ENCODE measurements at places on chromosomes 7 and 10.

GRCh38 chr7:51070151-51070550 is 246.5 kb downstream of the COBL start:
- DNase-seq, result no peak

DNA sequence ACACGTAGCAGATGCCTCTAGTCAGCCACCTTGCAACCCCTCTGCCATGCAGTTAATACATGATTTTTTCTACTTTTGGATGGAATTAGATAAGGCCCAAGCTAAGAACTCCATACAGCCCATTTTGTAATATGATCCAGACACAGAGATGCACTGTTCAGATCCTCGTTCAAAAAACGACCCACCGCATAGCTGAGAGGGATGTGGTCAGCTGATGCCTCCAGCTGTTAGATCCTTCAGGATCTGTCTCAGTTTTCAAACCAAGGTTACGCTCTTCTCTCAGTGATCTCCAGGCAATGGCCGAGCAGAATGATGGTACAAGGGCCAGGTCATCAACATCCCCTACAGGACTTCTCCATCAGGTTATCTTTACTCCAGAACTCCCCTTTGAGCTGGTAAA is 881.7 kb upstream of the C7orf33 start:
- DNase-seq, result no peak

GRCh38 chr7:155342313-155342712 is 44.6 kb downstream of the INSIG1 start:
- DNase-seq, result no peak

DNA sequence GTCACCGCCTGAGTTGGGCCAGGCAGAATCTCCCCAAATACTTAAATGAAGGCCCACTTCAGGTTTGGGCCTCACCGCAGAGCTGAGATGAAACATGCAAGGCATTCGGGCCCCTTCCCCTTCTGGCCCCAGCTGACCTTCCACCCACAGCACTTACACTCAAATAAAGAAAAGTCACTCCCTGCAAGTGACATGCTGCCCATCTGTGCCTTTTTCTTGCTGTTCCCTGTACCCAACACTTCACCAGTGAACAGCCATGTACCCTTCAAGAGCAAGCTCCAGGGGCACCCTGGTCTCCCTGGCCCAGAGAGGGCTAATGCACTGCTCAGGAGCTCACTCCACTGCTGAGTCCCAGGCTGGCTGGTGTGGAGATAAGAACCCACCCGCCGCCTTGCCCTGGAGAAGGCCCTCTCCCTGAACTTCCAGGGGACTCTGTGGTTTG is 40.7 kb downstream of the ZCCHC24 start:
- no peak for DNase-seq

DNA sequence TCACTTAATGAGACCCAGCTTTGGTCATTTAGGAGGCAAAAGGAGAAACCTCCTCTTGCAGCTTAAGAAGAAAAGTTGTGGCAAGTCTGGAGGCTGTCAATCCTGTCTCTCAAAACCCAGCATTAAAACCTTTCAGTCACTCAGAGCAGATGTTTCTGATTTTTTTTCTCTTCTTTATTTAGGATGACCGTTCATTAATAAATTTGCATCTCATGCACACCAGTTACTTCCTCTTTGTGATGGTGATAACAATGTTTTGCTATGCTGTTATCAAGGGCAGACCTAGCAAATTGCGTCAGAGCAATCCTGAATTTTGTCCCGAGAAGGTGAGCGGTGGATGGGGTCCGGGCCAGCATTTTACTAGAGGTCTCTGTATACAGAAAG is 32.0 kb downstream of the TMEM248 start:
- DNase-seq, result no peak

DNA sequence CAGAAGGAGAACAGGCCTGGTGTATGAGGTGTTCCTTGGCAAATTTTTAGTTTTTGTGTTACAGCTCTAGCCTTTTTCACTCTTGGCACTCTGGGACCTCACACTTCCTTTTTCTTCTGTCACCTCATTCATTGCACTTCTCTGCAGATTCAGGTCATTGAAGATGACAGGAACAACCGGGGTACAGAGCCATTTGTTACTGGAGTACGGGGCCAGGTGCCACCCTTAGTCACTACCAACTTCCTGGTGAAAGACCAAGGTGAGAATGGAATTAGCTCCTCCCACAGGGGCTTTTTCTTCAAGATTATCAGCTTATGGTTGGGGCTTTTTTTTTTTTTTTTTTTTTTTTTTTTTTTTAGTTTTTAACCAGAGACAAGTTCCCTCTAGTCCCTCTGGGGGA is 18.5 kb upstream of the CHCHD1 start:
- no peak for DNase-seq

GRCh38 chr10:116756277-116756676 is 13.9 kb upstream of the HSPA12A start:
- no peak for DNase-seq

DNA sequence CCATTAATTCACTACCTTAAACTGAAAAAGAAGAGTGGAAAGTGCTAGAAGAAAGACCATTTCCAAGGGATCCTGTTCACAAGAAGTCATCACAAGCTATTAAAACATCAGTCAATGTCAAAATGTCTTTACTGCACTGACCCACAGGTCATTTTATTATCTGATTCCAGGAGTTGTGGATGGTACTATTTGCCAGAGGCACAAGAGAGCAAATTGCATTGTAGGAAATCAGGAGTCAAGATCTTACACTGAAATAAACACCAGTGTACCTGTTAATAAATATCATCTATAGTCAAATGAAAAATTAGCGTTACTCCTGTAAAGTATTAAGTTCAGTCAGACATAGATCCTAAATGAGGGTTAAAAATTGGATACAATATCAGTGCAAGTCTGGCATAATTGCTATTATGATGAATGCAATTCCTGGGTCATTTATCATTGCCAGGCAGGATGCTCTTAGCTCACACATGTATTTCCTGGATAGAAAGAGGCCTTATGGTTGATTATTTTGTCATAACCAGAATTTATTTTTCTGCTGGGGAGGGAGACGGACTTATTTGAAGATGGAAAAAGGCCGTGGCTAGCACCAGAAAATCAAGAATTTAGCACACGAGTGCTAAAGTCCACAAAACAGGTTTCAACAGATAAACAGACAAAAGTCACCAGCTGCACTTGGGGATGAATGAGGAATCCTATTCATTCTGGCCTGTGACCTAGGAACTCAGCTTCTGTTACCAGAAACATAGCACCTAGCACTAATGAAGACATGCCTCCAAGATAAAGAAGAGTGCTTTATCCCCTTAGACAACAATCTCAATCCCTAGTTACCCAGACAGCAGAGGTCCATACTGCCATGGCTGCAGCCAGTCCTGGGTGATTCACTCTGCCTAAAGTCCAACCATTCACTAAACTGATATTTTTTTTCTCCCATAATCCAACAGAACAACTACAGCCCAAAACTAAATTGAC is 683.1 kb upstream of the POM121L12 start:
- no peak for DNase-seq

GRCh38 chr10:98150544-98150943 is 16.1 kb downstream of the R3HCC1L start:
- DNase-seq, result no peak

DNA sequence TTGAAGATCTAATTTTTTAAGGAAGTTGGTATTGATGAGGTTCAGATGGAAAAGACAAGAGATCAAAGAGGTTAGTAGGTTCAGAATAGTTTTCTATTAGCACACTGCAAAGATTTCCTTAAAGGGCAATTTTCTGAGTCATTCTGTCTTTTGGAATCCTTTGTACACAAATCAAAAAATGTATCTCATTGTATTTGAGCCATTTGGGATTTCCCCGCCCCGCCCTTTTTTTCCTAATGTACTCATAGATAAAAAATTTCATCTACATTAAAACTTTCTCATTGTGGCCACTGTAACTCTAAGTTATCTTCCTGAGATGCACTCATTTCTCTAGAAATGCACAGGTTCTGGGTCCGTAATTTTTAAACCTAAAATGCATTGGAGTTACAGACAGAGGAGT is 12.1 kb downstream of the GIMAP6 start:
- no peak for DNase-seq

DNA sequence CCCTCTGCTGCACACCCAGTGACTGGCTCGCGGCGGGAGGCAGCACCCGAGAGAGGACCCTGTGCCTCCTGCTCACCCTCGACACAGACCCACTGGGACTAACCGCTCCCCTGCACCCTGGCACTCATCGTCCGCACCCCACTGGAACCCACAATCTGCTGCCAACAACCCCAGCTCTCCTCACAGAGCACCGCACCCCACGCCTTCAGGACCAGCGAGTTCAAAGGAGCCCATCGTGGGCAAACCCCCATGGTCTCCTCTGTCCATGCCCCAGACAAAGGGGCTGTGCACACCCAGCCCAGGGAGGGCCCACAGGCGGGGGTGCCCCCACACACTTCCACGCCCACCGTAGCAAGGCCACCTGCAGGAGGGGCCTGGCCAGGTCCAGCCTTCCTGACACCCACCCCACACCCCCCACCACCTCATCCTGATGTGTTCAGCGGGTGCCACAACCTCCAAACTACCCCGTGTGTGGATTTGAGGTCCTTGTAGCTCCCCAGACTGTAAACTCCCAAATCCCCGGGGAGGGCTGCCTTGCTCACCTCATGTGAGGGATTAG is 14.0 kb downstream of the RASGEF1A start:
- DNase-seq, result no peak

- no peak for DNase-seq
These were observed 57.6 kb upstream of the HBP1 start for GRCh38 chr7:107111196-107111595.

- no peak for DNase-seq
These were observed 443 bp downstream of the RNF32 start for GRCh38 chr7:156640949-156641485.

Measured in stimulated activated CD4-positive, alpha-beta T cell treated with anti-CD3 and anti-CD28 coated beads, TNF-alpha, amount 100 ng/mL, for 4 hours (primary cell).